NCI-H1092 (cell line): ENCODE measurements at places on chromosomes 7 and 10.

GRCh38 chr7:154746571-154747360, 256.2 kb downstream of the PAXIP1 start:
- no peak for DNase-seq

GRCh38 chr10:109386921-109387320, 536.4 kb downstream of the XPNPEP1 start:
- no peak for DNase-seq

DNA sequence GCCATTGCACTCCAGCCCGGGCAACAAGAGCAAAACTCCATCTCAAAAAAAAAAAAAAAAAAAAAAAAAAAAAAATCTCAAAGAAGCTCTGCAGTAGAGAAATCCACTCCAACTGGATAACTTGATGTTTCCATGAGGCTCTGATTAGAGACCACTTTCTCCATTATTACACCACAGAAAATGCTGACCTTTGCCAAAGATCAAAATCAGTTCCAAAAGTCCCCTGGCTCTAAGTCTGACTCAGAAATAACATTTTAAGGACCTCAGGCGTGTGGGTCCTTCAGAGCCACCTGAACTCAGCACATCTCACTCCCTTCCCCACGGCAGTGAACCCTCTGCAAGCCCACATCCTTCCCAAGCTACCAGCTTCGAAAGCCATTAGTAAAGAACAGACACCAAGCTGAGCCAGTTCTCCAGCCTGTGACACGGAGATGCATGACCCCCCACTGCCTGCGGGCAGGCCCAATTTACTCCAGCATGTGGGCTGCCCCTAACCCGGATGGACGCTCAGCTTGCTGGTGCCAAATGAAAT, 13.8 kb upstream of the TMEM120A start:
- DNase-seq, result no peak

GRCh38 chr10:110859973-110860376, 11.8 kb upstream of the PDCD4 start:
- no peak for DNase-seq

- DNase-seq, result no peak
These were observed 79.7 kb downstream of the CDH23 start for GRCh38 chr10:71476228-71477011.

DNA sequence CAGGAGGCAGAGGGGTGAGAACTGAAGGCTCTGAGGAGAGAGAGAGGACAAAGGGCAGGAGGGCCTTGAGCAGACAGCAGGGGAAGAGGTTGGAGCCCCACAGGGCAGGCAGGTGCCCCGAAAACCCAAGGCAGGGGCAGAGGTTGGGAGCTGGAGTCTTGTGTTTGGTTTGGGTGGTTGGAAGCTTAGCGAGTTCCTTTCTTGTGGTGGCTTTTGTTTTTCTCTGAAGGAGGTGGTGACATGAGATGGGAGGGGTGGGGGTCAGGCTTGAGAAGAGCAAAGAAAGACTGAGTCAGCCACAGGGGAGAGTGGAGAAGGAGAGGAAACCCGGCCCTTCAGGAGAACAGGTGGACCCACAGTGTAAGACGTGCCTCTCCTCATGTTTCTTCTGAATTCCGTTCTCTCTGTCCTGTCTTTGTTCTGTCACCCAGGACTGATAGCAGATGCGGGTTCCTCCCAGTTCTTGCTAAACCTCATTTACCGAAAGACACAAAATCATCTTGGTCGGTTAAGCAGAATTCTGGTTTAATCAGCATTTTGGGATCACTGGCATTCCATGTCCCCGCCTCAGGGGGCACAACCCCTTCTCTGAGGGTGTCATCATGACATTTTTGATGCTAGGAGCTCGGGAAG, 95.3 kb downstream of the INSYN2A start:
- DNase-seq, result no peak

GRCh38 chr7:22860784-22861482, 38.3 kb upstream of the TOMM7 start:
- no peak for DNase-seq

- DNase-seq, result no peak
These were observed 21.8 kb upstream of the EIF5AL1 start for GRCh38 chr10:79490400-79491142.

GRCh38 chr10:70425096-70425495, 16.4 kb downstream of the NODAL start:
- DNase-seq, result no peak

DNA sequence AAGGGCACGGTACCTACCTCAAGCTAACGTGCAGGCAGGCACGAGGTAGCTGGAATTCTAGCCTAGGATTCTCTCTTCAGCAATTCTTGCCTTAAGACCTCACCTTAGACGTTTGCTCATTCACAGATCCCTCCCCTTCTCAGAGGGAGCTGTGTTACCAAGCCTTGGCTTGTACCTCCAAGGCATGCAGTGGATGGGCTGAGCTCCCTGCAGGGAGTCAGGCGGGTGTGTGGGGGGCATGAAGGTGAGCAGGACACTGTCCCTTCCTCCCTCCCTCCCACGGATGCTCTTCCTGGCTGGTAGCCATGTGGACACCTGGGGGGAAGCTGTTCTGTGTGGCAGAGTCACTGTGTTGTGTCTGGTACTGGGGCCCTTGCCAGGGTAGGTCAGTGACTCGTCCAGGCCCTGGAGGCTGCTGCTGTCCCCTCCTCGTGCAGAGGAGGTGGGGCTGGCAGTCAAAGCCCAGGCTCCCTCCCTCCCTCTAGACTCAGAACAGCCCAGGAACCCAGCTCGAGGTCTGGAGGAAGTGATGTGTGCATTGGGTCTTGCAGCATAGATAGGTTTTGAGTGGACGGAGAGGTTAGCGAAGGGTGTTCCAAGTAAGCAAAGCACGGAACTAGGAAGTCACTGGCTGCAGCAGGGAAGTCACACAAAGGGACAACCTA, 222.2 kb upstream of the SH2B2 start:
- DNase-seq, result no peak

DNA sequence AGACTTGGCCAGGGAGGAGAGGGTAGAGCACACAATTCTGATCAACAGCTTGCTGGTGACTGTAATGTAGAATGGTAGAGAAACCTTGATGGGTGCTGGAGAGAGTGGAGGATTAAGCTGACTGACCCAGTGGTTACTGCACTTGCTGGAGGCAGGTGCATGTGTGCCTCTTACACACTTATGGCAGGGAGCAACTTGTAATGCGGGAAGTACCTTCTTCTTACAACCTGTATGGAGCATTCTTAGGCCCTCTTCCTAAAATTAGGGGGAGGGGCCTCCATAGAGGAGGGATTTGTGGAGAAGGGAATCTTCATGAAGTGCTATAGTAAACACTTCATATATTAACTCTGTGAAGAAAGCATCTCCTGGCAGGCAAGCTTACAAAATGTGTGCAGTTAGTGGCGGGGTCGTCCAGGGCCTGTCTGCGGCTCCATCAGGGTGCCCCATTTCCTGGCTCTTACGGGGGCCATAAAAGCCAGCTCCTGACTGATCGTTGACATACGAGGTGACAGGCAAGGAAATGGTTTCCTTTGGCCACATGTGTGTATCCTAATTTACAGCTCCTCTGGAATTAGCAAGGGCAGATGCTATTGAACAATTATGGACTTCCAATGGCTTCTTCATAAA, 113.5 kb downstream of the RTKN2 start:
- no peak for DNase-seq

- no peak for DNase-seq
These were observed 664.2 kb downstream of the SORCS1 start for GRCh38 chr10:106500041-106500924.

DNA sequence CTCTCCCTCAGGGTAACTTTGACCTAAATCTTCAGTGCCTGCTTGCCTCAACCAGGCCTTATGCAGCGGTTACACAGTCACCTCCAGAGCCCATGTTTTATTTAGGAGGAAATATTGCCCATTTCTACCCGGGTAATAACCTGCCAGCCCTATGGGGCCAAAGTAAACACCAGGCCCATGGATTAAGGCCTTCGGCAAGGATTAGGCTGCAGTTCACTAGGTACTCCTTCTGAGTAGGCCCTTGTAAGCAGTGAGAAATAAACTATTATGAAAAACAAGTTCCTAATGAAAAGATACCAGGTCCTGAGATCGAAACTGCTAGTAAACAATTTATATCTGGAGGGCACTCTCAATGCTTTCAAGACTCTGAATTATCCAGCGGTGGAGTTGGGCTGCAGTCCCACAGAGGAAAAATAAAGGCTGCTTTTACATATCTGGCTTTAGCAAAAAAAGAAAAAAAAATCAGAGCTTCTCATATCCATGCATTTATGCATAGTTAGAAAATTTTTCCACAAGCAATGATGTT, 3.7 kb upstream of the HOXA10 start:
- DNase-seq, result no peak
